Hematopoietic multipotent progenitor cell treated with erythropoietin and hydrocortisone succinate and interleukin-3 and kit ligand, for 8 days (in vitro differentiated cells): ENCODE measurements at places on chromosomes 5 and 9.

DNA sequence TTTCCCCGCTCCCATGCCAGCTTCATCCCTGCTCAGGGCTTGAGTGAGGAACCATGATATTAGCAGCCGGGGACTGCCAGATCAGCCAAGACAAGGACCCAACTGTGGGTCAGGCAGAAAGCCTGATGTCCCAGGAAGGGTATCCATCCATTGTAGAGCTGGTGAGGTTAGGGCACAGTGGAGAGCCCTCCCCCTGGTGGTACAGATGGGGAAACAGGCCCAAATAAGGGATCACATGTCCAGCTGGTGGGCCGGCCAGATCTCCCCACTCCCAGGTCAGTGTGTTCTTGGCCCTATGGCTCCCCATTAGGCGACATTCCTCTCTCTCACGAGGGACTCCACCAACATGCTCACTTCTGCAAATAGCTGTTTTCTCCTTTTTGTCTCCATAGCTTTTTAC is 9.0 kb downstream of the CDX1 start:
- DNase-seq, result peak; percentile 39

GRCh38 chr5:103648086-103648485 is 85.5 kb upstream of the NUDT12 start:
- DNase-seq, result no peak

DNA sequence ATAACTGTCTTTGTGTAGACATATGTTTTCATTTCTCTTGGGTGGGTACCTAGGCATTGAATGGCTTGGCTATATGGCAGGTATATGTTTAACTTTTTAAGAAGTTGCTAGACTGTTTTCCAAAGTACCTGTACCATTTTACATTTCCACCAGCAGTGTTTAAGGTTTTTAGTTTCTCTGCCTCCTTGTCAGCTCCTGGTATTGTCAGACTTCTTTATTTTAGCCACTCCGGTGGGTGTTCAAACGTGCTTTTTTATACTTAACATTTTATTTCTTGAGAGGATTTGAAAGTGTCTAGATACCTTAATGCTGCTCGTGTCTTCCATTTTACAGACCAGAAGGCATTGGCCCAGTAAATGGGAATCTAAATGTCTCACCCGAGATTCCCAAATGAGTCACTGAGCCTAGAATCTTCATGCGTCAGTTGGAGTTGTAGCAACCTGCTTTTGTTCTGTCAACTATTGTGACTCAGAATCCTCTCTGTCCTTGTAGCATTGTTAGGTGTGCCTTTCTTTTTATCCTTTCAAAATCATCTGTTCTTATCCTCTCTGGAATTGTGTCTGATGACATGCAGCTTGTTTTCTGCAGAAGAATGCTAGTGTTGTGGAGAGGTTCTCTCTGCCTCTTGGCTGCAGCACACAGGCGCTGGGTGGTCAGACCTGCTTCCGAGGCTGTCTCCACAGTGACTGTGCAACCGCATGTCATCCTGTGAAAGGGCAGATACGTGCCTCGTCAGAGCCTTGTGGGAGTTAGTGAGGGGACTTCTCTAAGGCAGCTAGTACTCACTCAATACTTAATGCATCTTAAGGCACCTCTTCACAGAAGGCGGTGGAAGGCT is 291.8 kb downstream of the AOPEP start:
- DNase-seq, result peak; percentile 52

DNA sequence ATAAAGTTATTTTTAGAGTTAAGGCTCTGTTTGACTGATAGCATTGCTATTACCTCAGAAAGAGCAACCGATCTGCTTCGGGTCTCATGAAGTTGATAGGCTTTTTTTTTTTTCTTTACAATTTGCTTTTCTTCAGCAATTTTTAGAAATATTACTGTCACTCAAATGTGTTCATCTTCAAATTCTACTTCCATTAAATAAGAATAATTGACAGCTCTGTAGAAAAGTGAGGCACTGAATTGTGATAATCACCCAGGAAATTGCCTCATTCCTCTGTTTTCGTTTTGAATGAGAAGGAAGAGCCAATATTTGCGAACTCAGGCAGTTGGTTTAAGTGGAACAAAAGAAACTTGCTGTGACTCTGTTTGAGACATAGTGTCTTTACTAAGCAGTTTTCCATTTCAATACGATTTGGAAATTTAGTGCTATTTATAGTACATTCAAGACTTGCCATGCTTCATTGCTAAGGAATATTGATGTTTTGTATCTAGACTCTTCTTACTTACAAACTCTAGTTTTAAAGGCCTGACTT is 700.5 kb upstream of the CDH10 start:
- DNase-seq, result no peak

DNA sequence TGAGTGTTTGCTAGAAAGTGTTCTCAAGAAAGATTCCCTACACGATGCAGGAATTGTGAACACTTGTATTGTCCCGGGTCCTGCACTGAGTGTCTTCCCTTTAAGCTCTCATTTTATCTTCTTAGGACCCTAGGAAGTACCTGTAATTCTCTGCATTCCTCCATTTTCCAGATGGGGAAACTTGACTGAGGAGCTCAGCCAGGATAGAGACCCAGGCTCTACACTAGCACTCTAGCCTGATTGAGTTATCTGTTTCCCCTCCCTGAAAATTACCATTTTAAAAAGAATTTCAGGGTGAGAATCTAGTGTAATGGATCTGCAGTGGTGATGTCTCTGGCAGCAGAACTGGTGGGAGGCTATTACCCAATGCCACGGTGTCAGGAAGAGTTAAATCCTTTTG is 453.9 kb downstream of the KDM4C start:
- no peak for DNase-seq

- no peak for DNase-seq
Observed at GRCh38 chr9:14730461-14730898, 7.9 kb upstream of the CER1 start.

DNA sequence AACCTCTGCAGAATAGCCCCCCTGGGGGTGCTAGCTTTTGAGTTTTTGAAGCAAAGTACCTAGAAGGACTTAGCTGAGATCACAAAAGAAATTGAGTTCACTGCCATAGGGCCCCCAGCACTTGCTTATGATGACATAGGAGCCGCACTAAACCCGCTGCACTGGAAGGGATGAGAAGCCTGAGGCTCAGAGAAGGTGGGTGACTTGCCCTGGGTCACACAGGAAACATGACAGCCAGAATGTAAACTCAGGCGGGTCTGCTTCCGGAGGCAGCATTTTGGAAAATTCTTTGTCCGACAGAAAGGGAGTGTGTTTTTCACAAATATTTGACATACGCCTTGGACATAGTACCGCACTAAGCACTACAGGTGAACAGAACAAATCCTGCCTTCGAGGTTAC is 8.4 kb upstream of the TOR1B start:
- DNase-seq, result no peak

GRCh38 chr9:130417602-130418001 is 27.2 kb upstream of the ASS1 start:
- no peak for DNase-seq

GRCh38 chr5:36222620-36223019 is 19.1 kb downstream of the NADK2 start:
- DNase-seq, result no peak
